CD4-positive, alpha-beta T cell treated with Interleukin-4 for 4 hours (primary cell): ENCODE measurements at places on chromosomes 1 and 21.

DNA sequence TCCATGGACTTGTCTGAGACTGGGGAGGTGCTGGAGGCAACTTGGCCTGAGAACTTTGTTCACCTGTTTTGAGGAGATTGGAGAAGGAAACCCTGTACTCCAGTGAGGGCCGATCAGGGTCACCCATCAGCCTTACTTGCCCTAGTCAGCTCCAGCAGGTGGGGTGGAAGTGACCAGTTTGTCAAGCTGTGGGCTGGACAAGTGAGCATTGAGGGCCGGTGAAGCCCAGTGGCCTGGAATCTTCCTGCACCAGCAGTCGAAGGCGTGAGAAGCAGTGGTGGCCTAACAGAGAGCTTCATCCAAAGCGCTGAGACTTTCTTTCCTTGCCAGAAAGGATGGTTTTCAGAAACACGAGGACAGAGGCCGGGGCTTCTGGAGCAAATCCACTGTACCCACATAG, 9.6 kb downstream of the SLC37A1 start:
- no peak for DNase-seq

DNA sequence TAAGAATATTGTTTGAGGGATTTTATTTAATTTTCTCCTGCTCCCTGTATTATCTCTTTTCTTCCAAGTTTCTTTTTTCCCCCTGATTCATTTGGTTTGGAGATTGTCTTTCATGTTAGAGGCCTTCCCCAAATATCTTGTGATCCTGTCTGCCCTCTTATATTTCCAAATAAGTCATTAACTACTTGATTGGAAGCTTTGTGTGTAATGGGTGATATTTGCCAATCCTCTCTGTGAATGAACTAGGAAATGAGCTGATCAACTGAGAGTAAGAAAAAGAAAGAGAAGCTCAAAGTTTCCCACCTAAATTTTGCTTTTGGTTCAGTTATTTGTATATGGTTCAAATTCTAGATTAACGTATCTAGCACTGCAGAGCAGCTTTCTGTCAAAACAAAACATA, 23.6 kb upstream of the LY9 start:
- DNase-seq: no peak

DNA sequence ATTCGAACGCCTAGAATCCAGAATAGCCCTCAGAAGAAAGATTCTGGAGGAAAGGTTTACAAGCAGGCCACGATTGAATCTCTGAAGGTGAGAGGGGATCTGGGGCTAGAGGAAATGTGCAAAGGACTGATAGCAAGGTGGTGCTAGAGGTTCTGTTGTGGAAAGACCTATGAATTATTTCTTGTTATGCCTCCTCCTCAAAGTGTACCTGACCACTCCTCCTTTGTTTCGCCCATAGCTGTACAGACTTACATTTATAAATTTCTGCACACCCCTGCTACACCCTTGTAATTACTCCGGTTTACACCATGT, 986 bp downstream of the TCEANC2 start:
- no peak for DNase-seq

- no peak for DNase-seq
Observed at GRCh38 chr1:95023399-95024043, 49.2 kb downstream of the ALG14 start.

DNA sequence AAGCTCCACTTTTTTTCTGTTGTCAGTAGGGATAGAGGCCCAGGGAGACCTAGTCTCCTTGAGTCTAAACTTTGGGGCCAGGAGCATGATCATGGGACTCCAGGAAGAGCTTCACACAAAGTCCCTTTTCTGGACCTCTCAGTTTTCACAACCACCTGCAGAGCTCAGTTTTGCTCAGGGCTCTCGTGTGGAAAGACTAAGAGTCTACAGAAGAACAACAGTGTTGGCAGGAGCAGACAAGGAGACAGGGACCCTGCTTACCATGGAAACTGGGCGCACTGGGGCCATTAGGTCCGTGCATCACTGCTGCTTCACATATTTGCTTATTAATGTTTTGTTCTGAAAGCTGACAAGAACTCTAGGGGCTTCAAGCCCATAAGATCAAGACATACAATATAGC, 63.9 kb upstream of the HSD17B7 start:
- no peak for DNase-seq

DNA sequence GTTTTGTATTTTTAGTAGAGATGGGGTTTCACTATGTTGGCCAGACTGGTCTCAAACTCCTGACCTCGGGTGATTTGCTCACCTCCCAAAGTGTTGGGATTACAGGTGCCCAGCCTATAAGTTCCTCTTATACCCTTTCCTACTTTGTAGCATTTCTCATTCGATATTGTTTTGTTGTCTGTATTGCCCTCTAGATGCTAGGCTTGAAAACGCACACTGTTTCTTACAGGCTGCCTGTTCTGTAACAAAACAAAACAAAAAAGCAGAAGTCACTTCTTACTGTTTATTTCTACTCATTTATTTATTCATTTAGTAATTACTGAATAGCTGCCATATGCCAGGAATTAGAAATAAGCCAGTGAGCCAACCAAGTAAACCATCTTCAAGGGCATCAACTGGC, 136.9 kb upstream of the BMP8A start:
- DNase-seq: no peak

DNA sequence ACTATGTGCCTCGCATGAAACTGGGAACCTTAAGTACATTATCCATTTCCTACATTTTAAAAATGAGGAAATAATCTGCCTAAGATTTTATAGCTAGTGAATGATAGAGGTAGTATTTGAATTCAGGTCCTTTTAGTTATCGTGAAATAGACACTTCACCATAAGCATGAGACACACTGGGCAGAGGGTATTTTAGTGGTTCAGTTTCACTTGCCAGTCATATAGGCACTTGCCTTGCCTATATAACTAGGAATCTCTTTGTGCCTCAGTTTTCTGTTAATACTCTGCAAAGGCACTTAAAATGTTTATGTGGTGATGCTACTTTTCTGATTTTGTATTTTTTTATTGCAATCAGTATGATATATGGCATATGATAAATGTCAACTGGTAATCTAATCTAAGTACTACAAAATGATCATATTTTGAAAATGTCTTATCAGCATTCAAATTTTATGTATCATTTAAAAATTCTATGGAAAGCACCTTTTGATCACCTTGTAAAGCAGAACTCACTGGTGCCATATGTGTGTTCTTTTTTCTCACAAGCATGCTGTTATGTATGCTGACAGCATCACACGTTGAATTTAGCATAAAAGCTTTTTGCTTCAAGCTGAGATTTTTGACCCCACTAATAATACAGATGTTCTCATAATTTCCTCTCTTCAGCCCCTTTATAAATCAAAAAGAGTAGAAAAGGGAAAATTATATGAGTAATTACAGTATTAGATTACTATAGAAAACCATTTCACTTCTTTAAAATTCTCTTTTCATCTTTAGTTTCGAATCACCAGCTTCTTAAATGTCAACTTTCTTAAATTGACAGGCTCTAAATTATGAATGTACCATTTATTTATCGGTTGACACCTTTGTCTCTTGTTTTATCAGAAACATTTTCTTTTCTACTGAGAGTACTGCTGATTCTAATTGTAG, 52.6 kb downstream of the RPS6KC1 start:
- DNase-seq: no peak

DNA sequence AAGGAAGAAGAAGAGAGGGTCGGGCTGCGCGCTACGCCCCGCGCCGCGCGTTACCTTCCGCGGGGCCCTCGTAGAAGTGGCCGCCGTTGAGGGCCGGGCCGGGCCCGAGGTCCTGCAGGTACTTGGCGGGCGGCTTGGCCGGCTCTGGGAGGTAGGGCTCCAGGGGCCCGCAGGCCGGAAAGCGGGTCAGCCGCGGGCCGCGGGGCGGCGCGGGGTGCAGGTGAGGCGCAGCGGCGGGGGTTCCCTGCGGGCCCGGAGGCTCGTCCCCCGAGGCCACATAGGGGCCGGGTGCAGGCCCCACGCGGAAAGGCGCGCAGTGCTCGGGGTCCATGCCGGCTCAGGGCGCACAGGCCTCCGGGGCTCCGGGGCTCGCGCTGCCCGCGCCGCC, 196 bp downstream of the ALX3 start:
- no peak for DNase-seq

DNA sequence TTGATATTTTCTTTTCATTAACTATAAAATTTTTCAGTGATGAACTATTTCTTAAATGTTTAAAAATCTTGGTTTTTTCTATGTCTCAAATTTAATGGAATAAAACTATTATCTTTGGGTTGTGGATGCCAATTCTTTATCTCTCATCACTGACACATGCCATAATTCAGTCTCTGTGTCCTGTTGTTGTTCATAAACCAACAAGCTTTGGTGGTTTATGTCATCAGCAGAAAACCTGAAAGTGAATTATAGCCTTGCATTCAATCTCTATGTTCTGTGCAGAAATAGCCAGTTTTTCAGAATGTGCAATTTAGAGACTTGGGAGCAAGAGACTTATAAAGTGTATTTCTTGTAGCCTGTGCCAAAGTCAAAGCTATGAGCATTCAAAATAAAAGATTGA, 462.6 kb upstream of the ADGRL4 start:
- no peak for DNase-seq

DNA sequence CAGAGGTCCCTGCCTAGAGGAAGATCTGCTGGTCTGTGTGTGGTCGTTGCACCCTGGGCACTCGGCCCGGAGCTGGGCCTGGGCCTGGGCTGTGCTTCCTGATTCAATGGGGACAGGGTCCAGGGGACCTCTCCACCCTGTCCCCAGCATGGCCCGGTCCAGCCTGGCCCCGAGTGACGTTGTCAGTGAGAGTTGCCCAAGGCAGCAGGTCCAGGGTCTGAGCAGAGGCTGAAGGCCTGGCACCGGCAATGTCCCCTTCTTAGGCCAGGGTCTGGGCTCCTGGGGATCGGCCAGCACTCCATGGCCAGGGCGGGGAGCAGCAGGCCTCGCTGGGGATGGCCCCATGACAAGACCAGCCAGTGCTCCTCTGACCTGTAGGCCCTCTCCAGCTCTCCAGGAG, 15.6 kb upstream of the PEX10 start:
- DNase-seq: no peak

DNA sequence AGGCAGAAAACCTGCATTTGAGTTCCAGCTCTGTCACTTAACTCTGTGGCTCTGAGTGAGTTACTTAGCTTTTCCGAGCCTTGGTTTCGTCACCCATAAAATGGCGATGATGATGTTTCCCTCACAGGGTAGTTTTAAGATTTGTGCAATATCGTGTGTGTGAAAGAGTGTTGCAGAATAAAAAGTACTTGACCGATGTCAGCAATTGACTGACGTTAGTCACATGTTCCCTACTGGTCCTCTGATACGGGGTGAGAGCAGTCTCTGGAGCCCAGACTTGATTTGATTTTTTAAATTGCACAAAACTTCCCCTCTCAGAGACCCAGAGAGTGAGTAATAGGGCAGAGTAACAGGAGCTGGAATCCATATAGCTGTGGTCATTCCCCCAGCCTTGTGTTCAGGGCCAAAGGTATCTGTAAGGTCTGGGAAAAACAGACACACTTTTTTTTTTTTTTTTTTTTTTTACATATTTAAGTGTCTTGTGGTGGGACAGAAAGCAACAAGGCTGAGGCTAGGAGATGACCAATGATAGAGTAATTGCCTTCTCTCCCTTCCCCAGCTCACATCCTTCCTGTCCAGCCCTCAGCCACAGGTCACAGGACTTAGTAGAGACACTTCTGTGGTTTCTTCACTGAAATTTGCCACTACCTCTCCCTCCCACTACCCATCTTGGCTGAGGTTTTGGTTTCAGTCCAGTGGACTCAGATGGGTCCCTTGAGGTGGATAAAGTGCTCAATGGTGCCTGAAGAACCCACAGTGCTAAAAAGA, 2.0 kb downstream of the FCER1G start:
- DNase-seq: no peak

DNA sequence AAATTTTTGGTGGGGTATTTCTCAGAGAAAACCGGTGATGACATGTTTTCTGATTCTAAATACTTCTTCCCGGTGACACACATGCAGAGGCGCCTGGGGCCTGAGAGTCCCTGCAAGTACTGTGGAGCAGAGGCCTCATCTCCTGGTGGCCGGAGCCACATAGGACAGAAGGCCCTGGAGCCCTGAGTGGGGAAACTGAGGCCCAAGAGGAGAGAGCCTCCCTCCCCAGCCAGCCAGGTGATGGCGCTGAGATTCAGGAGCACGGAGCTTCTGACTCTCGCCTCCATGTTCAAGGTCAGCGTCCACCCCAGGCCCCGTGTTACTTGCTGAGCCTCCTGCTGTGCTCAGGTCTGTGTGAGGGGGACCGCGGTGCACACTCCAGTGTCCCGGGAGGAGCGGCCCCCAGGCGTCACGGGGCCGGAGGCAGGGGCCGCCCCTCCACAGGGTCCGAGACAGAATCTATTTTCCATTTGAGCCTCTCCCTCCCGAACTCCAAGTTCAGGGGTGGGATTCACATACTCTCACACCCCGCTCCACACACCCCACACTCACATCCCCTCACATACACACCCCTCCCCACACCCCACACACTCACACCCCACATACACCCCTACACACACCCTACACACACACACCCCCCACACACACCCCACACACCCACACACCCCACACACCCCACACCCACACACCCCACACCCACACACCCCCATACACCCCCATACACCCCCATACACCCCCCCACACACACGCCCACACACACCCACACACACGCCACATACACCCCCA, 43.8 kb downstream of the SLX9 start:
- DNase-seq: no peak

DNA sequence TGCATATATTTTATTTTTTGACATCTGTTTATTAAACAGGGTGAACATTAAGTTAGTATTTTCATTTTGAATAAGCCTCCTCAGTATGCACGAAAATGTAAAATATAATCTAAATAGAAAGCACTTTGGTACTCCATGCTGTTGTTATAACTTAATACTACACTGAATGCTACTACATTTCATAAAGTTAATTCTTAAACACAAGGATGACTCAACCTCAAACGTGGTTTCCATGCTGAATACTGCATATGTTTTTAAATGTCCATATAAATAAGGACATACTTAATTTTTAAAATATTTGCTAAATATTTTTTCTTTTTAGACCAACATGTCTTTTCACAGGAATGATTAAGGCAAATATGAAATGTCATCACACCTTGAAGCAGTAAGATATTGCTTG, 83.9 kb downstream of the USP24 start:
- no peak for DNase-seq

GRCh38 chr1:227856147-227856858, 40.8 kb downstream of the PRSS38 start:
- DNase-seq: no peak

GRCh38 chr1:91764471-91765115, 121.4 kb downstream of the TGFBR3 start:
- no peak for DNase-seq

GRCh38 chr1:202084791-202085681, 37.7 kb upstream of the GPR37L1 start:
- no peak for DNase-seq

GRCh38 chr1:3167255-3167654, 98.3 kb downstream of the PRDM16 start:
- DNase-seq: no peak

DNA sequence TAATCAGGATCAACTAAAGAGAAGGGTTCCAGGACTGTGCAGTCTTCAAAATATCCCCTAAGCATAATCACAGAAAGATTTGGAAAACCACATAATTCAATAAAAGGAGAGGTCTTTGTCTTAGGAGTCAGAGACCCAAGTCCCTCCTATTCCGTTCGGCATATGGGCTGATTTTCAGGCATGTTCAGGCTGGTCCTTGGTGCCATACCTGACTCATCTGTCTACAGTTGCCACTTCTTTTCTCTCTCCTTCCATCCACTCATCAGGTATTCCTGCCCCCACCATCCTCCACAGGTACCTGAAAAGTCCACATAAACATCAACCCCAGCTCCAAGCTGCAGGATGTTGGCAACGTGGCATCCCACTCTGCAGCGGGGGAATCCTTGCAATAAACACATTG, 29.7 kb upstream of the RPL11 start:
- no peak for DNase-seq
